ENCODE measurements at places on chromosomes 2 and 18. TPM values are rescaled to one million over a fixed set of nuclear protein-coding genes. Genes with fewer than 3 reads are reported as not detected.

- DNase-seq, result peak; percentile 54
These were observed at the start of gene EPB41L3 for GRCh38 chr18:5543773-5544389. Gene EPB41L3, minus strand, starts transcription at chr18:5543997. Its CDS starts 54,814 bp downstream, at chr18:5489183.

DNA sequence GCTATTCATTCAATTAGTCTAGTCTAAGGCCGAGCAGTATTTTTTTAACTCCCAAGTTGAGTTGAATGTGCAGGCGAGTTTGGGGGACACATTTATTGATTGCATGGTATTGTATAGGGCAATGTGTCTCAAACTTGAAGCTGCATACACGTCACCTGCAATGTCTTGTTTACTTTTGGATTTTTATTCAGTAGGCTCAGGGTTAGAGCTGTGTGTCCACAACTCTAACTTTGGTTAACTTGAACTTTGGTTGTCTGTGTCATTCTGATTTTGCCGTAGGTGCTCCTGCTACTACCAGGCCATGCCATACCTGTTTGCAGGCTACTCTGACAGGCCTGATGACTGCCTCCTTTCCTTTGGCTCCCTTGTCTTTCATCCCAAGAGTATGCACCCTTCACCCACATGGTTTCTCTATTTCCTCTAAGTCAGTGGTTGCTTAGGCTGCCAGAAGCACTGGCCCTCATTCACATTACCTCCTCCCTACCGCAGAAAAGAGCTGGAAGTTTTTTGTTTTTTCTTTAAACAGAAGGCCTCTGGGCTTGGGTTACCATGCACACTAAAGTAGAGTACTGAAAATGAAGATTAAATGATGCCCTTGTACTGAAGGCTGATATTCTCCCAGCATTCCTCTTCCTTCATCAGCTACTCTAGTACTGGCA, 219.4 kb upstream of the SPOPL start:
- DNase-seq, result no peak

The GALNT5 gene
- total RNA-seq, result 0.14 TPM

The RNPEPL1 gene
- 21.0 TPM for total RNA-seq

The IWS1 gene
- total RNA-seq, result 56.0 TPM

The GULP1 gene
- total RNA-seq, result 200 TPM

The IL36B gene
- total RNA-seq, result not detected
